ENCODE measurements at places on chromosomes 7 and 10. TPM values are rescaled to one million over a fixed set of nuclear protein-coding genes. Genes with fewer than 3 reads are reported as not detected.

Gene BHLHA15
- 0.84 TPM for polyA plus RNA-seq

DNA sequence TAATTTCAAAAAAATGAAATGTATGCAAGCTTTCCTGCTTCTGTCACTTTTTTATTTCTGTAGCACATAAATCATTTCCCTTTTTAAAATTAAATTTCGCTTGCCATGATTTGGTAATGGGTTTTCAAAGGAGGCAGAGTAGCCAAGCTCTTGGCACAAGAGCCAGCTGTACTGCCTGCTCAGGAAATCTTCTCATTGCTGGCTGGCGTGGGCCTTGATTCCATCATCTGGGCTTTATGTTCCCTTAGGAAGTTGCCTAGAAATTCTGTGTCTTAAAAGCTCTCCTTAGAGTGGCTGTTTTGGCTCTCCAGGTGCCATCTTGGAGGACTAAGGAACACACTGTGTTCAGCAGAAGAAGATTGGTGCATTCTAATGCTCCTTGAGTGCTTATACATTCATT is 107.4 kb downstream of the ARID5B start:
- DNase-seq, result no peak

Gene CALHM1
- 0.09 TPM for polyA plus RNA-seq

DNA sequence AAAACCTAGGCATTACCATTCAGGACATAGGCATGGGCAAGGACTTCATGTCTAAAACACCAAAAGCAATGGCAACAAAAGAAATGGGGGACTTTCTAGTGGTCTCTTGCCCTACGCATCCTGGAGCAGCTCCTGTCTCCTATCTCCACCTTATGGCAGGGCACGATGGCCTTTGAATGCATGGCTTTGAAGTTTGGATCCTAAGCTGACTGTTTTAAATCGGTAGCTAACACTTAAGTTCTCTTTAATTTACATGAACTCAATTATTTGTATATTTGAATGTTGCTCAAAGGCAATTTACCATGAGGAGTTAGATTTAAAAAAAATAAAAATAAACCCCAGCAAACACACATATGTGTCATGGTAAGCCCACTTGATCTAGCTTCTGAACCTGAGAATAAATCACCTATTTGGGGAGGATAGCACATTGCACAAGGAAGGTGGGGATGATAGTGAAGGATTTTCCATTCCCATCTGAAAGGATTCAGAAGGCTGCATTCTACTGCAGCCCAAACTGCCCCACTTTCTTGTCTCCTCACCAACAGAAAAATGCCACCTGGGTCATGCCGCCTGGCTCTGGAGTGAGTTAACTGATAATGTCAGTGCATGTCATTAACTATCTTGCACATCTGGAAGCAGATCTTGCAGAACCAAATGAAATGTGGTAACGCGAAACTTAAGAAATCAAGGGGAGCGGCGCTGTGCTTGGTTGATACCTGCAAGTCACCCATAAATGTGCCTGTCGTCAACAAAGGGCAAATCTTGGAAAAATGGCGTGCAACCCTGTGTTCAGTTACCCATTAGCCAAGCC is 12.4 kb downstream of the KLF6 start:
- DNase-seq, result no peak

GRCh38 chr7:1966631-1967200 is 266.0 kb downstream of the MAD1L1 start:
- DNase-seq, result peak; percentile 62

Gene GOLGA7B
- polyA plus RNA-seq, result 0.21 TPM

GRCh38 chr7:43511029-43511428 is 71.9 kb upstream of the STK17A start:
- DNase-seq, result no peak

Gene ARPC1B
- polyA plus RNA-seq, result 47.9 TPM

Gene NKX1-2
- not detected for polyA plus RNA-seq

- DNase-seq, result no peak
These were observed 4.2 kb upstream of the NPSR1 start for GRCh38 chr7:34653787-34654186.

GRCh38 chr7:158110661-158111048 is 477.0 kb downstream of the PTPRN2 start:
- no peak for DNase-seq

Gene SLIT1
- 5.5 TPM for polyA plus RNA-seq

Gene ASB10
- not detected for polyA plus RNA-seq
